ENCODE measurements at places on chromosomes 16 and 17. TPM values are rescaled to one million over a fixed set of nuclear protein-coding genes. Genes with fewer than 3 reads are reported as not detected.

CLN3 gene
- 22.8 TPM for total RNA-seq

- H3K27ac ChIP-seq = no peak overlapping the region
- no peak for DNase-seq
- H3K36me3 ChIP-seq = no peaks in the 10 kb centered on the region
- no peak overlapping the region for H3K4me3 ChIP-seq
- H3K4me1 ChIP-seq = peaks cover 9% of the 10 kb centered on the region
Measured at GRCh38 chr17:48804936-48805411, 12.1 kb downstream of the TTLL6 start.

CDRT15 gene
- total RNA-seq = not detected

HOXB4 gene
- 1.5 TPM for total RNA-seq

DNA sequence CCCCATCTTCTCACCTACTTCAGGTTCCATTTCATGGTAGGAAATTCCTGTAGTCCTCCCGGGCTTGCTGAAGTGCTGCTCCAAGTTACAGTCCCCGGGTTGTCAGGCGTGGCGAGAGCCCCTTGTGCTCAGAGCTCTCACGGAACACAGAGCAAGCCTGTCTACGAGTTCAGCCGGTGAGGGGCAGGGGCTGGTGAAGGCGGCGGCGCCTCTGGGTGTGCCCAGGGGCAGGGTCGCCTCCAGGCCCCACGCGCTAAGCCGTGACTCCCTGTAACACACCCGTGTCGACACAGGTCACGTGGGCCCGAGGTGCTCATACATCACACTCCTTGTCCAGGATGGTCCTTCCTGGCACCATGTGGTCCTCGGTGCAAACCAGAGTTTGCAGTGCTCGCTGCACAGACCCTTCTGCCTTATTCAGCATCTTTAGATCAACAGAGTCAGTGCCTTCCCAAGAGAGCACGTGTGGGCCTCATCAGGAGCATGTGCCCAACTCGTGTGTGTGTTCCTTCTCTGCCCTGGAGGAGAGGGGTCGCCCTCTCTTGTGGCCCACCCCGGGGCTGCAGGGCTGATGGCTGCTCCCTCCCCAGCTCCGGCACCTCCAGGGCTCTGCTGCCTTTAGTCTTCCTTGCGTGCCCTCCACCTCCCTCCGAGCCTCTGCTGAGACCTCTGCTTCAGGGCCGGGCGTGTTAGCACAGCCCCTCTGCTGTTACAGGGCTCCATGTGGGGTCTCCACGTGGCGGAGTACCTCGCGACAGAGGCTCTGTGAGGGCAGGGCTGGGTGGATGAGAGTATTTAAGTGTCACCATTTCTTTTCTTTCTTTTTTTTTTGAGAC, 51.2 kb downstream of the WDR45B start:
- no peaks in the 10 kb centered on the region for H3K27me3 ChIP-seq
- H3K27ac ChIP-seq = no peak overlapping the region
- H3K4me3 ChIP-seq = no peak overlapping the region
- no peak for DNase-seq
- peaks cover 42% of the 10 kb centered on the region for H3K36me3 ChIP-seq
- H3K4me1 ChIP-seq = peaks cover 30% of the 10 kb centered on the region

KRT12 gene
- not detected for total RNA-seq

DNA sequence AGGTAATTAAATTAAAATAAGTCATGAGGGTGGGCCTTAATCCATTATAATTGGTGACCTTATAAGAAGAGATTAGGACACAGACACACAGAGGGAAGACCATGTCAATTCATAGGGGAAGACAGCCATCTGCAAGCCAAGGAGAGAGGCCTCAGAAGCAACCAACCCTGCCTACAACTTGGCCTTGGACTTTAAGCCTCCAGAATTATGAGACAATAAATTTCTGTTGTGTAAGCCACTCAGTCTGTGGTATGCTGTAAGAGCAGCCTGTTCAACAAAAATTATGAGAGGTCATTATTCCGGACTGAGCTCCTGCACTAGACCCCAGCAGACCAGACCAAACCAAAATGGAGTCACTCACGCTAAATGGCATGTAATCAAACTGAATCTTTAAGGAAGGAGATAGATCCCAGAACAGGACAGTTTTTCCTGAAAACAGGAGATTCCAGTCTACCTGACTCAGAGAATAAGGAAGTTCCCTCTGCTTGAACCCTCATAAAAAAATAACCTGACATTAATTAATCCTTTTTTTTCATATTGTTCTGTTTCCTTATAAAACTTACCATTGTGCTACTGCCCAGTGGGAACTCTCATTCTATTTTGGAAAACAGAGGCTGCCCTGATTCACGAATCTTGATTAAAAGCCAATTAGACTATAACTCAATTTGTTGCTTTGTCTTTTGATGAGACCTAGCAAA, 74.3 kb downstream of the DNAH3 start:
- H3K4me3 ChIP-seq = no peak overlapping the region
- H3K27me3 ChIP-seq = no peaks in the 10 kb centered on the region
- H3K4me1 ChIP-seq = peaks cover 8% of the 10 kb centered on the region
- H3K27ac ChIP-seq = no peak overlapping the region

CACNG5 gene
- not detected for total RNA-seq

DNA sequence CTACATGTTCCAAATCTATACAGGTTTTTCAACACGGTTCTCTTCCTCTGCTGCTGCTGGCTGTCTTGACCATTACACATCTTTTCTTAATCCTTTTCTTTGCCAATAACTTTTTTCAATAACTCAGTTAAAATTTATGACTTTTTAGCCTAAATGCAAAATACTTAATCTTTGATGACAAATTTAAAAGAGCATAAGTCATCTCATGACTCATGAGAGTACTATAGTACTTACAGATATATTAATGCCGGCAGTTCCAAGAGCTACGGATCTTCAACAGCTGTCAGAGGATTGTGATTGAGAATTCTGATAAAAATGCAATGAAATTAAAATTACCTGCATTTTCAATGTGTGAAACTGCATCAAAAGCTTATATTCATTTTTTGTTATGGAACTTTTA, 105.5 kb downstream of the KPNA2 start:
- H3K4me1 ChIP-seq = no peaks in the 10 kb centered on the region
- no peaks in the 10 kb centered on the region for H3K36me3 ChIP-seq
- H3K27ac ChIP-seq = no peak overlapping the region
- no peak overlapping the region for H3K4me3 ChIP-seq

DNA sequence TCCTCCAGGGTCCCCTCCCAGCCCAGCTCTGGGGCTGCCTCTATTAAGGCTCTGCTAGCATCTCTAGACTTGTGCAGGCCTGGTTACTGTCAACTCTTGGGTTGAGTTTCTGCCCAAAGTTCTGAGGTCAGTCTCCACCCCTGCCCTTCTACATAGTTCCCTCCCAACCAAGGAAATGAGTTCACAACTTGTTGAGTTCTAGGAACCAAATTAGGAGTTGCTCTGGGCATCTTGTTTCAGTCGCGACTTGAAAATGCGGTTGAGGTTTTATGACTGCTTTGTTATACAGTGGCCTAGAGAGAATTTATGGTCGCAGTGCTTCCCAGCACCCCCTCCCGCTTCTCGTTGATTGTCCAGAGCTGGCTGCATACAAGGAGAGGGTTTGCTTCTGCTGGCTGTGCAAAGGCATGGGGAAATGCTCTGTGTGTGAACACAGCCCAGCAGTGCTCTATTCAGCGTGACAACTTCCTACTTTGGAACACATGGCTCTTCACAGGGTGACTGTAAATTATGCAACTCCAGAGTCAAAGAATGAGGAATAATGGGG, 20.2 kb downstream of the GNAO1 start:
- DNase-seq = no peak
- H3K36me3 ChIP-seq = no peaks in the 10 kb centered on the region
- H3K4me1 ChIP-seq = peaks cover 16% of the 10 kb centered on the region
- no peaks in the 10 kb centered on the region for H3K27me3 ChIP-seq
- H3K4me3 ChIP-seq = no peak overlapping the region

- no peaks in the 10 kb centered on the region for H3K27me3 ChIP-seq
- H3K4me3 ChIP-seq = no peak overlapping the region
- no peaks in the 10 kb centered on the region for H3K4me1 ChIP-seq
- H3K27ac ChIP-seq = no peak overlapping the region
- no peak for DNase-seq
Measured at GRCh38 chr16:1277617-1278282, 21.9 kb downstream of the TPSD1 start.

DNA sequence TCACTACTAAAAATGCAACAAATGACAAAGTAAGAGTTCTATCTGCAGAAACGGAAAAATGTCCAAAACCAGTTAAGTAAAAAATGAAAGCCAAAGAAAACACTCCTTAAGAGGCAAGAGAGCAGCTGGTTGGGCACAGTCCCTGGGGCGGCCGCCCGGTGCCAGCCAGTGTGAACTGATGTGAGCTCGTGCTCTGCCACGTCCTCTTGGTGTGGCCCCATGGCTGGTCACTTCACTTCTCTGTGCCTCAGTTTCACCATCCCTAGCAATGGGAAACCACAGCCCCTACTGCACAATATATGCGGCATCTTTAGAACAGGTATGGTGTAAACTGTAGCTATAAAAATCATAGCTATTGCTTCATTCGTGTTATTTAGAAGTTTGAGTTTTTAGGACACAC, 21.2 kb downstream of the USP36 start:
- no peak for DNase-seq
- peaks cover 92% of the 10 kb centered on the region for H3K36me3 ChIP-seq
- H3K4me3 ChIP-seq = no peak overlapping the region
- no peaks in the 10 kb centered on the region for H3K27me3 ChIP-seq
- H3K4me1 ChIP-seq = no peaks in the 10 kb centered on the region

DNA sequence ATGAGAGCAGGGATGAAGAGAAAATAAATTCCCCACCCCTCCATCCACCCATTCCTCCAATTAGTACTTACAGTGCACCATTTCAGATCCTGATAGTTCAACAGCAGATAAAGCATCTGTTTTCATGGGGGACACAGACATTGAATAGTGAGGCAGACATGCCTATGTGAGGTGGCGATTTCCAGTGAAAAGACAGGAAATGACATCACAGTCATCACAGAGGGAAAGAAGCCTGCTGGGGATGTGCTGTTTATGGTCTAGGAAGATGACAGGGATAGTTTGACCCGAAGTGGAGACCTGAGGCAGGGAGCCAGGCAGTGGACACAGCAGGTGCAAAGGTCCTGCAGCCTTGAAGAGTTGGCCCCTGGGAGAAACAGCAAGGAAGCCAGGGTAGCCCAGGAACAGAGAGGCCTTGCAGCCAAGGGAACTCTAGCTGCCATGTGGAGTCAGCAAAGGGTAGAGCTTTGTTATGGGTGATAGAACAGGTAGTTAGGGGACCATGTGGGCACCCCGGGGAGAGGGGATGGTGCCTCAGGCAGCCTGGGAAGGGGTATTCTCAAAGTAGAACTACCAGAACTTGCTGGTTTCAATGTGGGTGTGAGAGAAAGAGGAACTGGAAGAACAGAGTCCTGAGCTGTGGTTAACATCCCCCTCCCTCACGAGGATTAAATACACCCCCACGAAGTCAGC, 256.6 kb downstream of the CPPED1 start:
- no peak overlapping the region for H3K27ac ChIP-seq
- DNase-seq = no peak
- no peaks in the 10 kb centered on the region for H3K36me3 ChIP-seq
- H3K4me1 ChIP-seq = peaks cover 6% of the 10 kb centered on the region

DNA sequence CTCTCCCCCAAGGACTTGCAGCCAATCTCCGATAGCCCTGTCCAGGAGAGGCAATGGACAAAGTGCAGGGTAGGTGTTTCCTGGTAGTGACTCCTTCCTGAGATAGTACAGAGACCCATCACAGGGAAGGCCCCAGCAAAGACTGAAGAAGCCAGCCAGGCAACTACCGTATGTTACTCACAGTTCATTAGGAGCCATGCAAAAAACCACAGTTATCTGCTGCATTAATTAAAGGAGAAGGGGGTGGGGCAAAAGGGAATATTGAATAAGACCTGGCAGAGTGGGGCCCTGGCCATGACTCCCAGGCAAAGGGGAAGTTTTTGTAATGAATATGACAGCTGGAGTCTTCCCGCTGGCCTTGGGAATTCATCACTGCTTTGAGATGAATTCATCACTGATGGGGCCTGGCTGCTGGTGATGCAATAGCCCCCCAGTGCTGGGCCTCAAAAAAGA, 2.5 kb upstream of the SLC13A2 start:
- DNase-seq = no peak
- no peaks in the 10 kb centered on the region for H3K27me3 ChIP-seq
- no peaks in the 10 kb centered on the region for H3K4me1 ChIP-seq
- H3K36me3 ChIP-seq = no peaks in the 10 kb centered on the region

GRCh38 chr16:72602499-72602898, 430.5 kb upstream of the PMFBP1 start:
- no peak overlapping the region for H3K4me3 ChIP-seq
- no peaks in the 10 kb centered on the region for H3K27me3 ChIP-seq
- no peak overlapping the region for H3K27ac ChIP-seq
- H3K36me3 ChIP-seq = no peaks in the 10 kb centered on the region

KRT23 gene
- total RNA-seq = 0.98 TPM

SHPK gene
- total RNA-seq = 14.0 TPM

- H3K36me3 ChIP-seq = peaks cover 21% of the 10 kb centered on the region
- no peak overlapping the region for H3K27ac ChIP-seq
- no peak overlapping the region for H3K4me3 ChIP-seq
- H3K27me3 ChIP-seq = no peaks in the 10 kb centered on the region
Measured at GRCh38 chr16:10967986-10968385, 23.6 kb downstream of the CLEC16A start.

CLCN7 gene
- 49.8 TPM for total RNA-seq

GRCh38 chr16:54489225-54490111, 202.9 kb upstream of the IRX3 start:
- H3K4me3 ChIP-seq = no peak overlapping the region
- no peak overlapping the region for H3K27ac ChIP-seq
- no peaks in the 10 kb centered on the region for H3K4me1 ChIP-seq
- DNase-seq = no peak
- H3K36me3 ChIP-seq = no peaks in the 10 kb centered on the region

GRCh38 chr17:8473451-8474192, 37.9 kb downstream of the NDEL1 start:
- no peaks in the 10 kb centered on the region for H3K36me3 ChIP-seq
- no peak for DNase-seq
- no peaks in the 10 kb centered on the region for H3K27me3 ChIP-seq
- H3K27ac ChIP-seq = no peak overlapping the region
